ENCODE measurements at places on chromosomes 5 and 9.

DNA sequence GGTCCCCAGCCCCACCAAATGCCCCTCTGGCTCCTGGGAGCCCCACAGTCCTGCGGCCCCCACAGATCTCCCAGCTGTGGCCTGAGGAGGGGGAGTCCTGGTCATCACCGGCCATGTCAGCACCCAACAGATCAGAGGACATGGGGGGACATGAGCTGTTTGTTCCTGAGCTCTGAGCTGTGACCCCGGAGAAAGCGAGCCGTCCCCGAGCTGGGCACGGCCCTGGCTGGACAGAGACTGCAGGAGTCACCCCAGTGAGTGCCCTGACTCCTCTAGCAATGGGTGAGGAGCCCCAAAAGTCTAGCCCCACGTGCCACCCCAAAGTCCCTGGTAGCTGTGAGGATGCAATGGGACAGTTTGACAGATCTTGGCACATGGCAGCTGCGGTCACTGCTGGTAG, 25.7 kb downstream of the CCDC187 start:
- no peak for DNase-seq

- no peak for DNase-seq
Observed at GRCh38 chr5:142971303-142972013, 201.3 kb downstream of the ARHGAP26 start.

- DNase-seq = no peak
Observed at GRCh38 chr5:54833590-54833989, 151.8 kb downstream of the ESM1 start.

GRCh38 chr5:28046596-28046995, 1008.2 kb upstream of the CDH9 start:
- no peak for DNase-seq

GRCh38 chr9:93620041-93620506, 43.7 kb downstream of the PHF2 start:
- DNase-seq = no peak

DNA sequence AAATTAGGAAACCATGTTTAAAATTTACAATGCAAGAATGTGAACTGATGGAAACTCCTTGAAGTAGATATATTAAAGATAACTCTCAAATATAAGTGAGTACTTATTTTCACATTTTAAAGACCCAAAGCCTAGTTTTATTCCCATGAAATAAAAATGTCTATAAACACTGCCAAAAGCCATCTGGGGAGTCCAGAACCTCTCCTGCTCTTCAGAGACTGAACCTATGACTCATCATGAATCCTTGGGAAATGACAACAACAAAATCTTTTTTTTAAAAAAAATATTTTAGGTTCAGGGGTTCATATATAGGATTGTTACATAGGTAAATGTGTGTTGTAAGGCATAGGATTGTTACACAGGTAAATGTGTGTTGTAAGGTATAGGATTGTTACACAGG, 33.8 kb upstream of the FYB1 start:
- no peak for DNase-seq

DNA sequence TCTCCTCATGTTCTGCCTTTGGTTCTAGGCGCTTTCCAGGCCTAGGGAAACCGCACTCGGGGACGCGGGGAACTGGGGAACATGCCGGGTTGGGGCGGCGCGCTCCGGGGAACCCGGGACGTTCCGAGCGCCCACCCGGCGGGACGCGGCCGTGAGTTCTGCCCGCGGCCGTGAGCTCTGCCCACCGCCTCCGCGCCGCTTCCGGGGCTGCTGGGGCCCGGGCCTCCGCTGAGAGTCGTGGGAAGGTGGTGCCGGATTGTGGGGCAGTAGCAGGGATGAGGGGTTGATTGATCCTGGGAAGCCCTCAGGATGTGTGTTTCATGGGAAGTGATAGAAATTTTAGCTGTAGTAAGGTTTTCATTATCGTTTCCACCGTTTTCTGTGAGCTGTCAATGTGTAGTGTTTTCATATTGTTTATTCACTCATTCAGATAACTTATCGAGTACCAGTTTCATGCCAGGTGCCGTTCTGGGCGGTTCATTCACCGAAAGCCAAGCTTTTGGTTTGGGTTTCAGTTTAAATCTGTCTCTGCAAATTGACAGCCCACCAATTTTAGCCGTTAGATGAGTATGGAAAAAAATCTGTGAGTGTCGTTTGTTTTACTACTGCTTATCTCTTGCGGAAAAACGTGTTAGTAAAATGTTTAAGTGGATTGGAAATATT, 657 bp downstream of the MTRR start:
- DNase-seq = no peak

DNA sequence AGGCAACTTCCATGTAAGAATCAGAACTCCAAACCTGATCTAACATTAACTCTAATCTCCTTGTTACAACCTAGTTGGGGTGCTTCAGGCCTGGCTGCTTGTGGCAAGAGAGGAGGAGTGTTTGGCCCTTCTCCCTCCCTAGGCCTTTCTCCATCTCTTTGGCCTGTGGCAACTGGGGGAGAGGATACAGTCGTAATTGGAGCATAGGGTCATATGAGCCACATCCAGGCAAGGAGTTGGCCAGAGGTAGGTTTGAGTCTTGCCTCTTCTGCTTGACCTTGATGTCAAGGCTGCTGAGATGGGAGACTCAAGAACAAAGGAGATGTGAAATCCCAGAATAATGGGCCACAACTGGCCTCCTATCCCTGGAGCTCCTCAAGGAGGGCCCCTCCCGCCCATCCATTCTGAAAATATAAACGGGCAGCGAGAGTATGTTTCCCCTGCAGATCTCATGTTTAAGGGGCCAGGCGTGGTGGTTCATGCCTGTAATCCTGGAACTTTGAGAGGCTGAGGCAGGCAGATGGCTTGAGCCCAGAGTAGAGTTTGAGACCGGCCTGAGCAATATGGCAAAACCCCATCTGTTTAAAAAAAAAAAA, 59.3 kb upstream of the ANGPTL2 start:
- peak; percentile 24 for DNase-seq

DNA sequence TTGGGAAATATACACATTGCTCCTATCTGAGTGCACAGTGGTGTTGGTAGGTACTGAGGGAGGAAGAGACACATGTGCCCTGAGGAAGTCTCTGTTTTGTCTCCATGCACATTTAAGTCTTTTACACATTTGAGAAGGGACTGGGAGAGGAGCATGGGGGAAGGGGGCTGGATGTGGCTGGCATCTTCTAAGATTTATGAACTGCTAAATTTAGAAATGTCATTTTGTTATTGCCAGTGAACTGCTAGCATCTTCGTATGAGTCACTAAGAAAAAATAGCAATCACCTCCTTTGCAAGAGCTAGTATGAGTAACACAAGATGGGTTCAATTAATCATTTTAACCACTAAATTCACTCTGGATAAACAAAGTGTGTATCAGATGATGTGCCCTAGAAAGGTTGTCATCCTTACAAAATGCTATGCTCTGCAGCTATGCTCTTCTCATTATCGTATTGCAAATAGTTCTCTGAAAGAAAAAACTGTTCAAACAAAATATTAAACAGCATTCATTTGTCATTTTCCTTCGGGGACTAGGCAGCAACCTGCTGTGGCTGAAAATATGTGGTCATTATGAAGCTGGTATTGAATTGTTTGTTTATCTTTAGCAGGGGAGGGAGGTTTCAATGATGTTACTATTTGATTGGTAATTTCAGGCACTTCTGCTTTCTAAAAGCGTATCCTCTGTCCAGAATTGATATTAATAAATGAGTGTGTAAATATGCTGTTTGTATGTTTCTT, 236.5 kb downstream of the DMRTA1 start:
- DNase-seq = no peak

GRCh38 chr5:18920966-18921365, 1067.0 kb downstream of the CDH18 start:
- DNase-seq = no peak

DNA sequence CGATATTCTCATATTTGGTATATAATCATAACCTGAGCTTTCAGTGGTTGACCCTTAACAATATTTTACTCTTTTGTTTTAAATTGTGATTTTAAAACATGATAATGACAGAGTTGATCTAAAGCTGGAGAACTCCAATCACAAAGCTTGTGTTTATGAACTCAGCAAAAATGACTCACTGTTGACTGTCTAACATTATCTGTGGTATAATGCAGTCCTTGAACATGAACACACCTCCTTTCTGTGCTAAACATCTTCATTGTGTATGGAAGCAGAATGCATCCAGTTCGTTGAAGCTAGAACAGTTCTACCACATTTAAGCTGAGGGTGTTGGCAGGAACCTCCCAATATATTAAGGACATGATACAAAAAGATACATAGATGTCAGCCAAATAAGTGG, 1030.2 kb upstream of the SEMA6A start:
- DNase-seq = no peak

GRCh38 chr5:180785121-180785781, 17.4 kb downstream of the MGAT1 start:
- no peak for DNase-seq

- DNase-seq = no peak
Observed at GRCh38 chr5:57032151-57032551, 80.2 kb upstream of the MIER3 start.

GRCh38 chr5:29240379-29240778, 1953.1 kb upstream of the CDH6 start:
- DNase-seq = no peak

DNA sequence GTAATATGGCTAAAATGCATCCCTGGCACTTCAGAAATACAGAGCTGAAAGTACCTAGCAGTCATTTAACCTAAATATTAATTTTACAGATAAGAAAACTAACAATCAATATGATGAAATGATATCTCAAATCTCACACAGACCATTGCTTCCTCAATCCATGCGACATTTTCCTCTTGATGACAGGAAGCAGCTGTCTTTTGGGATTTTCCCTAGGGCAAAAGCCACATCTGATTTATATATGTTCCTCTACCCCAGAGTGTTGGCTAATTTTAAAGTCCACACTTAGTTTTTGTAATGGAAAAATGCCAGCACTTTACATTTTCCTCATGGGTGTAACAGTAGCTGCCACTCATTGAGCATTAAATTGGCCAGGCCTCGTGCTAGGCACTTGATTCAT, 47.7 kb upstream of the ITGA1 start:
- no peak for DNase-seq

GRCh38 chr9:112119225-112120029, 55.7 kb downstream of the SUSD1 start:
- peak; percentile 82 for DNase-seq
